Peyer's patch (tissue), 4 donors: ENCODE measurements at places on chromosomes 4 and X. TPM values are rescaled to one million over a fixed set of nuclear protein-coding genes. Genes with fewer than 3 reads are reported as not detected.

Gene SLIT2
- total RNA-seq, result 4.3 TPM

GRCh38 chrX:109967156-109967555, 35.8 kb upstream of the TMEM164 start:
- no peaks in the 10 kb centered on the region for H3K27me3 ChIP-seq
- H3K4me3 ChIP-seq, result no peak overlapping the region
- H3K36me3 ChIP-seq, result no peaks in the 10 kb centered on the region
- no peaks in the 10 kb centered on the region for H3K4me1 ChIP-seq
- no peak for DNase-seq
- H3K27ac ChIP-seq, result no peak overlapping the region

- no peaks in the 10 kb centered on the region for H3K36me3 ChIP-seq
- no peaks in the 10 kb centered on the region for H3K4me1 ChIP-seq
- no peak for DNase-seq
- no peak overlapping the region for H3K27ac ChIP-seq
- no peak overlapping the region for H3K4me3 ChIP-seq
- H3K27me3 ChIP-seq, result no peaks in the 10 kb centered on the region
Measured at GRCh38 chr4:36716874-36717273, 435.5 kb downstream of the DTHD1 start.

DNA sequence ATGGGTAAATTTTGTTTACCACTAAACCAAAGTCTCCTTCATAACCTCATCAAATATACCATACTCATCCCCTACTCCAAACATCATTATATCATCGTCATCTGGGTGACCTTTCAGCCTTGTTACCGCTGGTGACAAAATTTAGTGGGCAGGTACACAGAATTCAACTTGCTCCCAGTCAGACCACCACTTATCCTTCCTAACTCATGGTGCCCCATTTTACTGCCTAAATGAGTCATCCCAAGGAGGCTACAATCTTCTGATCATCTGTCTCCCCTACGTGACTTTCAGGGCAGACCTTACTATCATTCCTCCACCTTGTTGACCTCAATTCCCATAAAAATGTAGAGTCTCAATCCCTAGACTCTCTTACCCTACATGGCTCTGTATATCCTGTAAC, 49.6 kb downstream of the DCHS2 start:
- no peak overlapping the region for H3K4me3 ChIP-seq
- no peaks in the 10 kb centered on the region for H3K4me1 ChIP-seq
- no peaks in the 10 kb centered on the region for H3K27me3 ChIP-seq
- H3K27ac ChIP-seq, result no peak overlapping the region
